ENCODE measurements at places on chromosomes 7 and 10.
A peak's percentile ranks its signal among the peaks of the same experiment; 100 is the strongest.

DNA sequence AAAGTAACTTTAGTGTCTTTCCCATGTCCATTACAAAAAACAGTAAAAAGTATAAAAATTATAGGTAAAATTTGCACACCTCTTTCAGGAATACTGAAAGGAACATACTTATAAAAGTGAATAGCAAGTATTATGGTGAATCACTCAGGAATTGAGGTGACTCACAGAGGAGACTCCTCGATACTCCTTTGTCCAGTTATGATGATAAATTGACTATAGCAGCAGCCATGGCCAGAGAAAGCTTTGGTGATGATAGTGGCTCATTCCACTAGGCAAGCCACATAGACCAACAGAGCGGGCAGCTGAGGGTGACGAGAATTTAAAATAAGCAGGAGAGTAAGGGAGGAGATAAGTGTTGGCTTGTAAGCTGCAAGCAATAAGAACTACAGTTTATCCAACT lies 1231.1 kb upstream of the CELF2 start:
- no peak for DNase-seq

GRCh38 chr10:121070275-121071070 lies 219.3 kb downstream of the WDR11 start:
- DNase-seq = no peak

DNA sequence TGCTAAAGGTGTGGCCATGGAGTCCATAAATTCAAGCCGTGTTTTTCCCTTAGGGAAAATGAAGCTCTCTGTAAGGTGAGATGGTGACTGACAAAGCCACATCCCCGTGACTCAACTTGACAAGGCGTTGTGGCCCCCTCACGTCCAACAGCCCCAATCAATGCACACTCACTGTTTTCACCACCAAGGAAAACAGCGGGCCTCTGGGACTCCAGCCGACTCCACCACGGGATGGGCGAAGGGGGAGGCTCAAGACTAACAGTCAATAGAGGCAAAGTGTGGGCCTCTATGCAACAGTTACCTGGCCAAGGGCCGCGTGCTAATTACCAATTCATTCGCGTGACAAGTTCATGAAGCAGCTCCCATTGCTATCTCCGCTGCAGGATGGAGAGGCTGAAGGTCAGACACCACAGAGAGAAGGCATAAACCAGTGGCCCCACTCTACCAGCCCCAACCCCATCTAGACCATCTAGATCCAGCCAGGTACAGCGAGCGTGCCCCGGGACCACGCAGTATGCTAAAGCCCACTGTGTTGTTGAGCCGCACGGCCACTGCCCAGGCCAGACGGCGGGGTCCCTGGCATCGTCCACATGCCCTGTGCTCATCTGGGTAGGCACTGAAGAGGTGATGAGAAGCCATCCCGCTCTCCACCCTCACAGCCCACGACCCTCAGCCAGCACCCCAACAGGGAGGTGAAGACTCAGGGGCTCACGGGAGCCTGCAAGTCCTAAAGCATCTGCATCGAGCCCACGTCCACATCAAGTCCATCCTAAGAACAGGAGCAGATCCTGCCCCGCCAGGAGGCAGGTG lies 76.1 kb downstream of the PROSER2 start:
- DNase-seq = no peak

- no peak for DNase-seq
These were observed 21.0 kb downstream of the LRRC17 start for GRCh38 chr7:102933763-102934162.

DNA sequence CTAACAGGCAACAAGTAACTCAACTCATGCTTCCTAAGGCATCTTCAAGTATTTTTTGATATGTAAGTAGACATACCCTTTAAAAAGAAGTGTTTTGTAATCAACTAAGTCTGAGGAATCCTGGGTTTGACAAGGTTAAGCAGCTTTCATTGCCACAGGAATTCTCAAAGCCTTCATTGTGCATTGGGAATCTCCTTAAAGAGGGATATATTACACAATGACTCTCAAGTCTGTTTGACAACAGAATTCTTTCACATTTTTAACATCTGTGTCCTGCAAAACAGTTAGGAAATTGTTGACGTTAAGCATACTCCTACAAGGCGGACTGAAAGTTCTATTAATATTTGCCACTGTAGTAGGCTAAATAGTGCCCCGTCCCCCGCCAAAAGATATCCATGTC lies 71.4 kb downstream of the SGMS1 start:
- no peak for DNase-seq

DNA sequence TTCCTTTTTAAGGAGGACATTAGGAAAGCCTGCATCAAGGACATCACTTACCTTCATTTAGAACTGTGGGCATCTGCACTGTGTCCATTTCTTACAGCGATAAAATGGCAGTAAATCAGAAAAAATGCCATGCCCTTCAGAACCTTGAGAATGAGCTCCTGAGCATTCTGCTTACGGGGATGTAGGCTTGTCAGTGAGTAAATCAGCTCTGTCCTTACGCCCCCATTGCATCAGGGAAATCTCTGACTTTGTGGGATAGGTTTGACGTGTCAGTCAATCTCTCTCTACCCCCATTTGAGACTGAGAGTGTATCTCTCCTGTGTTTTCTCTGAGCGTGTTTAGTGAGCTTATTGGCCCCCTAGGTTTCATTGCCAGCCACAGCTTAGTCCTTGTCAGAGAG lies 837.1 kb downstream of the LRMDA start:
- DNase-seq = no peak

DNA sequence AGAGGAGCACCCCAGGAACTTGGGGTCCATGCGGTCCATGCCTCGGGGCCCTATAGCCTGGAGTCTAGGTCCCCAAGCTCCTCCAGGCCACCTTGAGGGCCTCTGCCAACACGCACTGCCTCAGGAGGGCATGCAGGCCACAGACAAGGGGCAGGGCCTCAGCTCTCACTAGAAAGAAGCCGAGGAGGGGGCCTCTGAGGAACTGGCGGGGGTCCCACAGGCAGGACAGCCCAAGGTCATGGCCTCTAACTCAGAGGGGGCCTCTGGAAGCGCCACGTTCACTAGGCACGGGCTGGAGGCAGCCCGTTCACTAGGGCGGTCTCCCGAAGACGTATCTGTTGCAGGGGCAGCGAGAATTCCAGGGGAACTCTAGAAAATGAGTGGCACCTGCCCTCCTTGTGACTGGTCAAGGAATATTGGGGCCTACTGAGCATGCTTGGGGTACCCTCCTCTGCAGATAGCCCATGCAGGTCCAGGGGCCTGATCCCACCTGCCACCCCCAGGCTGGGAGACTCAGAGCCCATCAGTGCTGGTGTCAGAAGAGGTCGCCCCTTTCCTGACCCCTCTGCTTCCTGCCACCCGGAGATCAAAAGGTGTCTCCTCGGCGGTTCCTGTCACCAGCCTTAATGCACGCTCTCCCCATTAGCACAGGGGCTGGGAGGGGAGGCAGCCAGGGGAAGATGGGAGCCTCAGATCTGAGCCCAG lies 86.7 kb upstream of the RET start:
- DNase-seq = no peak

- peak; percentile 19 for DNase-seq
These were observed 58.5 kb downstream of the MICU1 start for GRCh38 chr10:72567421-72567820.

DNA sequence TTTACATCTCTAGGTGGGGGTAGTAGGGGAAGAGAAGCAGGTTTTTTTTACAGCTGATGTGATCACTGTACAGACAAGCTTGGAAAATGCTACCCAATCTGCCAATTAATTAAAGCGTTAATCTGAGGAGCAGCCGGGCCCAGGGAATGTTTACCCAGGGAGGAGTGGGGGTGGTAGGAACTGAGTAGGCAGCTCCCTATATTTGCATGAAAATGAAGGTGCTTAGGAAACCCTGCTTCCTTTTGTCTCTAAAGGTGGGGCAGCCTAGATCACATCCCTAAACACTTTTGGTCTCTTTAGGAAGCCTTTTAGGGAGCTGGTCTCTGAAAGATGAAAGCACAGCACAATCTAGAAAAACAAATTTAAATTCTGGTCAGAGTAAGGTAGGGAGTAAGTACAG lies 53.0 kb upstream of the NFKB2 start:
- DNase-seq = no peak

DNA sequence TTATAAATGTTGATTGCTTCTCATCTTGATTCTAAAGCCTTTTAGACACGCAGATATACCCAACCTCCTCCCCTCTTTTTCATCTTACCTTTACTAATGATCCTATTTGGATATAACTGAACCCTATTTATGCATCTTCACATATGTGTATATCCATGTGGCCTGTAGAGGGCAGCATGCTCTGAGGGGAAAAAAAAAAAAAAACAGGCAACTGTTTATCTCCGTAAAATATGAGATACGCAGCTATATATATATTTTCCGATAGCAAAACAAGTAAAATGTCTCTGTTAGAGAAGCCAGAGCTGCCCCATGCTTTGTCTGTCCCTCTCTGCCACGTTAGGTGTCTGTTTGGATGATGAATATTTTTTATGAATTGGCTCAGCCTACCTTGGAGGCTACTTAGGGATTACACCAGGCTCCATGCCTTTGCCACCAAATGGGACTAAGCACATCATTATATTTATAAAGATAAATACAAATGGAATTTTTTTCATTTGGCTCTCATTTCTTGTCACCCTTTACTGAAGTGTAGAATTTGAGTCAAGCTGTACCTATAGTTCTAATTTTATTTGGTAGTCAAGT lies 174.8 kb upstream of the FZD1 start:
- DNase-seq = peak; percentile 41

- DNase-seq = no peak
These were observed 12.8 kb downstream of the GRID1 start for GRCh38 chr10:86353506-86354485.

- DNase-seq = no peak
These were observed 48.7 kb downstream of the GCC1 start for GRCh38 chr7:127536741-127537140.

DNA sequence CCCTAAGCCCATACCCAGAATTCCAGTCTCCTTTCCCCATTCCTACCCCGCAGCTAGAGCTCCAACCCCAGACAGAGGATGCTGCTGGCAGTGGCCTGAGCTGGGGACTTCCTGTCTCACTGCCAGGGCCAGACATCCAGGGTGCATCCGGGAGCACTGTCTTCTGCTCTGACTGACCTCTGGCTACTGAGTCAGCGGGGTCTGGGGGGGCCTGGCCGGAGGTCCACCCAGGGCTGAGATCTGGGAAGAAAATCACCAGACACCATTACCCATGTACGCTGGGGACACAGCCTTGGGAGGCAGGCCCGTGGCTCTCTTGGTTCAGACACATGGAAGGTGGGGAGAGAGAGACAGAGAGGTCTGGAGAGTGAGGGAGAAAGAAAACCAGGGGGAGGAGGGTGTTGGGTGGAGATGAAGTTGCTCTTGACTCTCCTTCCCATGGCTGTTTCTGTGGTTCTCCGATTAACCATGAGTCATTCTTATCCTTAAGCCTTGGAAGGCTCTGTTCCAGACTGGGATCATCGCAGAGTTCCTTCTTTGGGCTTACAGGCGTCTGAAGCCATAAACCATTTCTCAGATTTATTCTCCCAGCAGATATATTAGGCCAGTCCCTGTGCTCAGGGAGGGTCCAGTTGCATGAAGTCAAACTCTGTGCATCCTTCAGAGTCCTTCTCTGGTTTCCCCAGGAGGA lies 23.6 kb downstream of the TSPAN15 start:
- DNase-seq = no peak

DNA sequence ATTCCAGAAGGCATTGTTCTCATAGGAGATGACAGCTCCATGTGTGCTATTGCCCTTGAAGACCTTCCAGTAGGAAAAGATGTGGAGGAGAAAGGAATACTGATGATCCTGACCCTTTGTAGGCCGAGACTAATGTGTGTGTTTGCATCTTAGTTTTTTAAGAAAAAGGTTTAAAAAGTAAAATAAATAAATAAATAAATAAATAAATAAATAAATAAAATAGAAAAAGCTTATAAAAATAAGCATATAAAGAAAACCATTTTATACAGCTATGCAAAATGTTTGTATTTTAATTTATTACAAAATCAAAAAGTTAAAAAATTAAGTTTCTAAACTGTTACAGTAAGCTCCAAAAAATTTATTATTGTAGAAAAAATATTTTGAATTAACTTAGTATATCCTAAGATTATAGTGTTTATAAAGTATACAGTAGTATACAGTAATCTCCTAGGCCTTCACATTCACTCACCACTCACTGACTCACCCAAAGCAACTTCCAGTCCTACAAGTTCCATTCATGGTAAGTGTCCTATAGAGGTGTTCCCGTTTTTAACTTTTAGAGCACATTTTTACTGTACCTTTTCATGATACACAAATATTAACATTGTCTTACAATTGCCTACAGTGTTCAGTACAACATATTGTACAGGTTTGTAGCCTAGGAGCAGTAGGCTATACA lies 435.2 kb upstream of the SEMA3A start:
- DNase-seq = no peak

DNA sequence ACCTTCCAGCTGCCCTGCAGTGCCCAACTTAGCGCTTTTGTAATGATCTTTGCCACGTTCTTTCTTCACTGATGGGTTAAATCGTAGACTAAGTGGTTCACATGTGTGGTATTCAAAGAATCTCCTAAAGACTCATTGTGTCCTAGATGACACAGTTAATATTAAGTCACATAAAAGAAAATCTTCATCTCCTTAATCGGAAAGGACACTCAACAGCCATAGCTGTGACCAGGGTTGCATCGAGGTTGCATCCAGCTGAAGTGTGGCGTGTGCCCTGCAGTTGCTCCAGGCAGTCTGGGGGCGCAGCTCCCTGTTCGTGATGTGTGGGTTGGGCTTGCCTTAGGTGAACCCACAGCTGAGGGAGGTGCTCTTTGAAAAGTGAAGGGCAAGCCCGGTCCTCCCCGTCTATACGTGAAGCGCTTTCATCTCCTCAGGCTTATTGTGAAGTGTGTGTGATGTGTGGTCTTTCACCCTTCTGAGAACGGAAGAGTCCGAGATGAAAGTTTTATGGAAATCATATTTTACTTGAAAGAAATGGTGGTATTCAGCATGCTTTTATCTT lies 122.7 kb downstream of the TRRAP start:
- DNase-seq = no peak

DNA sequence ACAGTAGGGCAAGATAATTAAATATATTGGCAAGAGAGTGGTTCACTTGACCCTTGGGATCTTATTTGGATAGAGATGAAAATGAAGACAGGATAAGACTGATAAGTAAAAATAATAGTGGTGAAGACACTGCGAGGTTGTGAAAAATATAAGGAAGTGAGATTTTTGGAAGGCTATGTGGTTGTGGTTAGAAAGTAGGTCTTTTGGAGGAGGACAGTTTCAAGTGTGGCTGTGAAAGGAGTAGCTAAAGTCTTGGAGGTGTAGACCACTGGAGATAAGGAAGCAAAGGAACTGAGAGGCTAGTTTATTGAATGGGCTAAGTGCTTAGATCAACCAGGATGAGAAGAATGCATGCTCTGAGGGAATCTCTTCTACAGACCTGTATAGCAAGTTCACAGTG lies 11.2 kb downstream of the MIOS start:
- DNase-seq = no peak

DNA sequence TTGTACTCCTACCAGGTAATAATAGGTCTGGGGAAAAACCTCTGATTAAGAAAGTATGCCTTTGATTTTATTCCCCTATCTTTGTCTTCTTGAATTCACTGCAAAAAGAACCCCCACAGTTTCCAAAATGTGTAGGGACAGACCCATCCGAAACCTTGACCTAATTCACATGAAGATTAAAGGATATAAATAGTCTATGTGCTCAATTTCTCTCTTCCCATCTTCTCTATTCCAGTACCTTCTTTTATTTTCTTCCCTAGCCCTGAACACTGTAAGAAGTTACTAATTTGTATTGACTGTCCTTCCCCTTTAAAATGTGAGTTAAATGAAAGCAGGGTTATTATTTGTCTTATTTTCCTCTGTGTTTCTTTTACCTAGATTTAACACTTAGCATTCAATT lies 135.3 kb downstream of the HBP1 start:
- DNase-seq = no peak

- DNase-seq = no peak
These were observed 180.4 kb downstream of the TMEM26 start for GRCh38 chr10:61272781-61273180.
